ENCODE measurements at places on chromosomes 5 and 9. TPM values are rescaled to one million over a fixed set of nuclear protein-coding genes. Genes with fewer than 3 reads are reported as not detected.

The BARX1 gene
- 88.3 TPM for total RNA-seq

The TLR4 gene
- total RNA-seq = 7.4 TPM

The ERGIC1 gene
- total RNA-seq = 145 TPM

The SUSD3 gene
- 7.2 TPM for total RNA-seq

The CCL21 gene
- total RNA-seq = not detected

The SARDH gene
- total RNA-seq = 4.1 TPM

The CEL gene
- 0.11 TPM for total RNA-seq

The EGFLAM gene
- total RNA-seq = 24.9 TPM

The PDE4D gene
- 45.3 TPM for total RNA-seq

The IFNB1 gene
- not detected for total RNA-seq
